HT1080 (cell line): ENCODE measurements at places on chromosomes 5 and 9. TPM values are rescaled to one million over a fixed set of nuclear protein-coding genes. Genes with fewer than 3 reads are reported as not detected.

Gene ABO
- total RNA-seq = not detected in 2 replicates

Gene IRGM
- 0.08 and 0.10 TPM in 2 replicates for total RNA-seq

Gene PCDHGA9
- 0.23 and 0.29 TPM in 2 replicates for total RNA-seq

Gene PCDHB6
- total RNA-seq = 0.13 and 0.27 TPM in 2 replicates

Gene FAM78A
- 1.3 and 2.4 TPM in 2 replicates for total RNA-seq

Gene ZNF618
- 2.2 and 4.3 TPM in 2 replicates for total RNA-seq

Gene ELP1
- total RNA-seq = 37.2 and 47.2 TPM in 2 replicates

Gene SV2C
- not detected in 2 replicates for total RNA-seq

Gene F2RL1
- total RNA-seq = 20.1 and 25.9 TPM in 2 replicates

Gene AQP7
- total RNA-seq = not detected in 2 replicates

Gene ADAMTS2
- 0.43 and 0.69 TPM in 2 replicates for total RNA-seq

Gene ORM2
- not detected in 2 replicates for total RNA-seq
